SJCRH30 (cell line): ENCODE measurements at places on chromosomes 5 and 9. TPM values are rescaled to one million over a fixed set of nuclear protein-coding genes. Genes with fewer than 3 reads are reported as not detected.

The C1QTNF2 gene
- total RNA-seq: 21.1 TPM in 2 replicates

GRCh38 chr5:118544887-118545449 lies 443.4 kb downstream of the DTWD2 start:
- H3K27ac ChIP-seq: no peak overlapping the region
- DNase-seq: no peak
- H3K4me1 ChIP-seq: no peaks in the 10 kb centered on the region
- H3K4me3 ChIP-seq: no peak overlapping the region
- H3K36me3 ChIP-seq: no peaks in the 10 kb centered on the region

The ASPN gene
- total RNA-seq: 0.06 TPM in 1 of 2 replicates, not detected in the other

DNA sequence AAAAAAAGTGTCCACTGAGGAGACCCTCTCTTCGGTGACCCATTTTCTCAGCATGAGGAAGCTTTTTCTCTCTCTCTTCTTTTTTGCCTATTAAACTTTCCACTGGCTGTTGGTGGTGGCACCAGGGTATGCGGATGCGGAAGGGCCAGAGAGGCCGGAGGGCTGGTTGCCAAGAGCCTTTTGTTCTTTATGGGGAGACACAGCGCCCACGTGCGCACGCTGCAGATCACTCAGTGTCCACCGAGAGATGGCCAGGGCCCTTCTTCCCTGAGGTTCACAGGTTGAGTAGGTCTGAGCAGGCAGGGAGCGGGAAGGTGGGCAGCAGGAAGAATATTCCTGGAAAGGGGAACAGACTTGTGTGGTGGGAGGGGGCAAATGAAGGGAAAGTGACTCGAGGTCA lies 69.1 kb downstream of the STK10 start:
- H3K4me1 ChIP-seq: peaks cover 4% of the 10 kb centered on the region; the same call in 1 of the 2 replicates
- 0 out of 2 replicates have a peak, but pooled peaks cover 5% of the 10 kb centered on the region for H3K36me3 ChIP-seq

The SLC34A3 gene
- 0.06 TPM in 1 of 2 replicates, not detected in the other for total RNA-seq

GRCh38 chr9:3894772-3895171 lies 369.0 kb upstream of the RFX3 start:
- DNase-seq: no peak
- no peaks in the 10 kb centered on the region for H3K27me3 ChIP-seq
- no peaks in the 10 kb centered on the region for H3K36me3 ChIP-seq
- no peak overlapping the region for H3K27ac ChIP-seq
- H3K4me1 ChIP-seq: no peaks in the 10 kb centered on the region

The AIF1L gene
- 0.53 and 1.0 TPM in 2 replicates for total RNA-seq

- no peak overlapping the region for H3K27ac ChIP-seq
- no peak overlapping the region for H3K4me3 ChIP-seq
- no peaks in the 10 kb centered on the region for H3K27me3 ChIP-seq
- H3K36me3 ChIP-seq: no peaks in the 10 kb centered on the region
These were observed 196.4 kb downstream of the TLE4 start for GRCh38 chr9:79768194-79768593.

GRCh38 chr5:160272264-160272663 lies 40.1 kb downstream of the CCNJL start:
- peak overlapping the region; percentile 82 for H3K27ac ChIP-seq
- no peaks in the 10 kb centered on the region for H3K27me3 ChIP-seq
- H3K4me1 ChIP-seq: peaks cover 33% of the 10 kb centered on the region
- DNase-seq: no peak

- H3K4me1 ChIP-seq: no peaks in the 10 kb centered on the region
- no peak for DNase-seq
- H3K36me3 ChIP-seq: no peaks in the 10 kb centered on the region
These were observed 11.0 kb downstream of the NAIP start for GRCh38 chr5:71014176-71014575.

The CACNA1B gene
- 0.02 TPM in 1 of 2 replicates, not detected in the other for total RNA-seq

The G3BP1 gene
- total RNA-seq: 265 and 269 TPM in 2 replicates

The SLC9A3 gene
- total RNA-seq: 2.4 and 2.5 TPM in 2 replicates

DNA sequence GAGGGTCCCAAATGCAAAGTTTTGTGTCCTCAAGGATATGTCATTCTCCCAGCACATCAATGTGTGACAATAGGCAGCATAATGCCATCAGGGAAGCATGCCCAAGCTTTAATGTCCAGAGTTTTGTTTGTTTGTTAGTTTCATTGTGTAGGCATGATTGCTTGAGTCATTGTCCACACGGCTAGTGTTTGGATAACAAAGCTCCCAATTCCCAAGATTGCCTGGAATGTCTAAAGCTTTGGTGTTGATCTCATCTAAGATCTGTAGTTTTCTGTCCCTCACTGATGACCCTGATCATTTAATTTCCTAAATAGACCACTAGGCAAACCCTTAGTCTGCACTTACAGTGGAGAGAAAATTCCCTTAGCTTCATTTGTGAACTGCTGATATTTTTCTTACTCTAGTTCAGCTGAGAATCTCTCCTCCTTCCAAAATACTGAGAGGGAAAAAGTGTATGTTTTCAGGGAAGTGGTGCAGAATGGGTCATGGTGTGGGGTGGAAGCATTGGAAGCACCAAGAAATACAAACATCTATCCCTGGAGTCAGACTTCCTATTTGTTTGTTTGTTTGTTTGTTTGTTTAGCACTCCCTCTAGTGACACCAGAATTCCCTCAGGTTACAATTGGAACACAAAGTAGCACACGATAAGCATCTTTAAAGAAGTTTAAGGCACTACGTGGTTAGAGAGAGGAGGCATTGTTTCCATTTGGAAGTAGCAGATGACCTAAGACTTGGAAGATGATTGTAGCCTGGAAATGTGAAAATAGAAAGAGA lies 127.1 kb downstream of the PRDM6 start:
- no peak overlapping the region for H3K4me3 ChIP-seq
- no peak overlapping the region for H3K27ac ChIP-seq
- H3K36me3 ChIP-seq: no peaks in the 10 kb centered on the region
- no peaks in the 10 kb centered on the region for H3K27me3 ChIP-seq
- no peaks in the 10 kb centered on the region for H3K4me1 ChIP-seq

The SPOCK1 gene
- total RNA-seq: 0.06 TPM in 1 of 2 replicates, not detected in the other

GRCh38 chr5:36033486-36033885 lies 33.2 kb downstream of the UGT3A2 start:
- H3K27me3 ChIP-seq: no peaks in the 10 kb centered on the region
- no peak for DNase-seq
- no peak overlapping the region for H3K27ac ChIP-seq
- no peaks in the 10 kb centered on the region for H3K36me3 ChIP-seq
- H3K4me3 ChIP-seq: no peak overlapping the region
- H3K4me1 ChIP-seq: no peaks in the 10 kb centered on the region

- no peaks in the 10 kb centered on the region for H3K36me3 ChIP-seq
- no peak overlapping the region for H3K4me3 ChIP-seq
- H3K27me3 ChIP-seq: no peaks in the 10 kb centered on the region
- no peaks in the 10 kb centered on the region for H3K4me1 ChIP-seq
These were observed 1198.6 kb upstream of the ACO1 start for GRCh38 chr9:31185831-31186230.

The QRFP gene
- total RNA-seq: not detected in 2 replicates

The SERF1B gene
- total RNA-seq: 93.6 and 94.6 TPM in 2 replicates

DNA sequence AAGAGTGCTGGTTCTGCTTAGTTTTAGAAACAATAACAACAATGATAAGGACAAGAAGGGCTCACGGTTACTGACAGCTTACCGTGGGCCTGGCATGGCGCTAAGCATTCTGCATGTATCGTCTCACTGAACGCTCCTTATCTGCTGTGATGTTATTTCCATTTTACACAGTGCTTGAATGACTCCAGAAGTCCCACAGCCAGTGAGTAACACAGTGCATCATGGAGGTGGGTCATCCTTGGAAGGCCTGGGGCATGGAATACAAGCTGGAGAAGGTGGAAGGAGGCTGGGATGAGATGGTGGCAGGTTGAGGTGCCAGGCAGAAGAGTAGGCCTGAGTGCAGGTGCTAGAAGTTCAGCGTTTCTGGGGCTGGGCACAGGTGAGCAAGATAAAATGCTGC lies 36.5 kb upstream of the FAT2 start:
- H3K4me3 ChIP-seq: no peak overlapping the region
- peaks cover 13% of the 10 kb centered on the region; the same call in 1 of the 2 replicates for H3K27me3 ChIP-seq
- no peak overlapping the region for H3K27ac ChIP-seq
- H3K36me3 ChIP-seq: no peaks in the 10 kb centered on the region
- H3K4me1 ChIP-seq: no peaks in the 10 kb centered on the region

The URM1 gene
- 74.2 and 77.5 TPM in 2 replicates for total RNA-seq

DNA sequence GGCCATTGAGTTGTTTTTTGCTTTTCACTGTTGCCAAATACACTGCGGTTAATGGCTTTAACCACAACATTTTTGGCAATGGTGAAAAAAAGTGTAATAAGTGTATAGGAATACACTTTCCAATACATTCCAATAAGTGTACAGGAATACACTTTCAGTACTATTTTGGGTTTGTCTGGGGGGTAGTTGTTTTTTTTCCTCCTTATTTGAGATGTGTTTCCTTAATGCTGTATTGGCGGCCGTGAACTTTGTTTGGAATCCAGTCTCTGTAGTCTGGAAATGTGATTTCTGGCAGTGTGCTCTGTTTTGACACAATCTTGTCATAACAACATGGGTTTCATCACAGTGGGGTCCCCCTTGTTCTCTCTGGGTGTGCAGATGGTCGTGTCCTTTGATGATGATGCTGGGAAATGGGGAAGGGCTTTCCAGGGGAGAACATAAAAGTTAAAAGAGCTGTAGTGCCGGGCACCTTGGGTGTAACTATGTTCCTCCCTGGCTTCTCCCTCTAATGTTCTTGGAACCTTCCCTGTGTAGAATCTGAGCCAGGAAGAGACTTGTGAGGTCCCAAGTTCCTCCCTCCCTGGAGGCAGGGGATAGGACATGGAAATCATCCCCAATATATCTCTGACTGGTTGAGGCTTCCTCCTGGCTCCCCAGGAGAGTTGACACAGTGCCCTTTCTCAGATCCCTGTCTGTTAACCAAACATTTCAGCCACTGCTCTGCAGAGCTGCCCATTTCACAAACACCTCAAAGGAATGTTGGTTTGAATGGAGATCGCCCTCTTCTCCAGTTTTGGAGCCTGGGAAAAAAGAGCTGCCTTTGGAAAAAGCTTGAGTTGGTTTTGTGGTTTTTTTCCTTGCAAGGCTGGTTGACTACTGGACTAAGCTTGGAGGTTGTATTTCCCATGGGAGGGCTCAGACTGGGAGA lies 44.8 kb downstream of the RCL1 start:
- H3K27me3 ChIP-seq: no peaks in the 10 kb centered on the region
- no peak overlapping the region for H3K27ac ChIP-seq
- 0 out of 2 replicates have a peak, but pooled peaks cover 4% of the 10 kb centered on the region for H3K4me1 ChIP-seq
- DNase-seq: no peak

DNA sequence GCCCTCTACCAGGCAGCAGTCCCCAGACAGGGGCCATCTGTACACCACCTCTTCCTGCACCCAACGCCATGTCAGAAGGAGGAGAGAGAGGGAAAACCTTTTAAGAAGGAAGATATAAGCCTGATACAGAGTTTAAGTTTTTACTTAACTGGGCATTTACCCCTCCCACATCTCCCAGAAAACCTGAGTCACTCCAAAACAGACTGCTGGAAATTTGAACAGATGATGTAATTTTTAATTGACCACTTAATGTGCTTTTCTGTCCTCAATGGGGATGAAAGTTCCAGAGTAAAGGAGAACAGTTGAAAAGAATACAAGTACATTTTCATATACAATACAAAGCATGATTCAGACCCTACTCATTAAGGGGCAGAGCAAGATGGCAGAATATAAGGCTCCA lies 63.9 kb downstream of the TTC39B start:
- no peak for DNase-seq
- no peak overlapping the region for H3K4me3 ChIP-seq
- H3K27ac ChIP-seq: no peak overlapping the region
- H3K36me3 ChIP-seq: no peaks in the 10 kb centered on the region

DNA sequence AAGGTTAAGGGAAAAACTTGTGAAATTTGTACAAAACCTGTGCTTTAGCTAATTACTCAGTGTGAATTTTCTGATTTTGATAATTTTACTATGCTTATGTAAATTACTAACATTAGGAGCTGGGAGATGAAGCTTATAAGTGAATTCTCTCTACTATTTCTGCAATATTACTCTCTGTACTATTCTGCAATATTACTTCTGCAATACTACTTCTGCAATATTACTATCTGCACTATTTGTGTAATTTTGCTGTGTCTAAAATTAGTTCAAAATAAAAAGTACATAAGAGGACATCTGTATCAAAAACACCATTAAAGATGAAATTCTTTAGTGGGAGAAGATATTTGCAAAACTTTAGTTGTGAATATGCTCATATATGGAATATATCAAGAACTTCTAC lies 62.9 kb downstream of the C9 start:
- H3K4me3 ChIP-seq: no peak overlapping the region
- H3K36me3 ChIP-seq: no peaks in the 10 kb centered on the region
- H3K27ac ChIP-seq: no peak overlapping the region
- no peak for DNase-seq
- H3K27me3 ChIP-seq: no peaks in the 10 kb centered on the region

The EQTN gene
- total RNA-seq: not detected in 2 replicates

- no peak for DNase-seq
- no peak overlapping the region for H3K27ac ChIP-seq
- no peaks in the 10 kb centered on the region for H3K27me3 ChIP-seq
- H3K36me3 ChIP-seq: no peaks in the 10 kb centered on the region
These were observed 306.2 kb upstream of the PUM3 start for GRCh38 chr9:3150074-3150473.

GRCh38 chr5:140207250-140207964 lies 32.4 kb downstream of the CYSTM1 start:
- H3K4me3 ChIP-seq: no peak overlapping the region
- no peak for DNase-seq
- no peaks in the 10 kb centered on the region for H3K27me3 ChIP-seq
- H3K27ac ChIP-seq: no peak overlapping the region

DNA sequence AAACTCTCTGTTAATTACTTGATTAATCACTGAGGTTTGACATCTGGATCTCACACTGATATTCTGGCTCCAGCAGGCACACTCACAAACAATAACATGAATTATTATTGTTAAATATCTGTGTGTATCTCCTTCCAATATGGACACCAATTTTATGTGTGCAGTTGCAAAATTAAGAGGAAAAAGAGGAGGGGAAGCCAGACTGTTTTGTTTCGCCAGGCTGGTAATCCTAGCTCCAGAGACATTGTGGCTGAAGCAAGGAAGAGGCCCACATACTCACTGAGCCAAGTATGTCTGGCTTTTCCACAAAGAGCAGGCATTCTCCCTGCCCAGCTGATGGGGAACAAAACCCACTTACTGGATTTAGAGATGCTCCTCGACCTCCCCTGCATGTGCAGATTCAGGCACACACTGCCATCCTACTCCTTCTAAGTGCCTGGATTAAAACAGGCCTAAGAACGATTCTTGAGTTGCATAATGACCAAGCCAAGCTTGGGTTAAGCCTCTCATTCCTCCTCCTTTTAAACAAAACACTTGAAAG lies 181.9 kb downstream of the ESM1 start:
- H3K36me3 ChIP-seq: no peaks in the 10 kb centered on the region
- DNase-seq: no peak
- no peak overlapping the region for H3K4me3 ChIP-seq
- no peak overlapping the region for H3K27ac ChIP-seq
- H3K27me3 ChIP-seq: no peaks in the 10 kb centered on the region

The STKLD1 gene
- 1.7 and 1.8 TPM in 2 replicates for total RNA-seq

- no peaks in the 10 kb centered on the region for H3K27me3 ChIP-seq
- no peak overlapping the region for H3K4me3 ChIP-seq
- H3K36me3 ChIP-seq: no peaks in the 10 kb centered on the region; the same call in 1 of the 2 replicates
- H3K4me1 ChIP-seq: no peaks in the 10 kb centered on the region
- DNase-seq: no peak
These were observed 123.5 kb downstream of the SMARCA2 start for GRCh38 chr9:2138646-2139045.

GRCh38 chr9:89536600-89536999 lies 38.7 kb upstream of the SEMA4D start:
- H3K27ac ChIP-seq: no peak overlapping the region
- H3K36me3 ChIP-seq: no peaks in the 10 kb centered on the region
- no peak for DNase-seq
- H3K27me3 ChIP-seq: peaks cover 4% of the 10 kb centered on the region; the same call in 1 of the 2 replicates

GRCh38 chr9:13461414-13461991 lies 182.0 kb upstream of the MPDZ start:
- no peak for DNase-seq
- no peak overlapping the region for H3K4me3 ChIP-seq
- no peaks in the 10 kb centered on the region for H3K27me3 ChIP-seq
- no peaks in the 10 kb centered on the region for H3K36me3 ChIP-seq
